KG1 (cell line): ENCODE measurements at places on chromosomes 6 and 20.
A peak's percentile ranks its signal among the peaks of the same experiment; 100 is the strongest.

DNA sequence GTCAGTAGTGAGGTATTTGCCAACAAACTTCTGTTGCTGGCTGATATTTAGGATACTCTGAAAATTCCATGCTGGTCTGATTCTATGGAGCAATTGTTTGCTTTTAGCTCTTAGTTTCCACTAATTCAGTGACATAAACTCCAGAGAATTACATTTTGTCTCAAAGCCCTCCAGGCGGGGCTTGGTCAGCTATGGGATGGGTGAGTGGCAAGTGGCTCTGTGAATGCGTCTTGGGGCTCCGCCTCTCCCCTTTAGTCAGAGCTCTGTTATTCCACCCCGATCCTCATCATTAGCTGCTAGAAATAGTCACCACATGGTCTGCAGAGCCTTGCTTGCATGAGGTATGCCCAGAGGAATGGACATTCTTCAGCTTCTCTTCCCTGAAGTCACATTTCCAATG, 540.6 kb downstream of the QKI start:
- no peak for DNase-seq

GRCh38 chr6:27837625-27838057, 74.6 kb downstream of the OR2B2 start:
- no peak for DNase-seq

- no peak for DNase-seq
Measured at GRCh38 chr20:884983-885952, 30.9 kb downstream of the ANGPT4 start.

DNA sequence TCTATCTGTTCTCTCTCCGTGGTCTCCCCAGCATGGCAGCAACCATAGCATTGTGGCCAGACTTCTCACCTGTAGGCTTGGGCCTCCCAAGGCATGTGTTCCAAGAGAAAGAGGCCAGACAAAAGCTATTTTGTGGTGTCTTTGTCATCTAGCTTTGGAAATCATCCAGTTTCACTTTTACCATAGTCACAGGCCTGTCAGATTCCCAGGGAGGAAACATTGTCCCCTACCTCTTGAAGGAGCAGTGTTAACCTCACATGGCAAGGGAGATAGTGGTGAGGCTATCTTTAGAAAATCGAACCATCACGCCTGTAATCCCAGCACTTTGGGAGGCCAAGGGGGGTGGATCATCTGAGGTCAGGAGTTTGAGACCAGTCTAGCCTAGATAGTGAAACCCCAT, 42.3 kb upstream of the RALGAPA2 start:
- no peak for DNase-seq

DNA sequence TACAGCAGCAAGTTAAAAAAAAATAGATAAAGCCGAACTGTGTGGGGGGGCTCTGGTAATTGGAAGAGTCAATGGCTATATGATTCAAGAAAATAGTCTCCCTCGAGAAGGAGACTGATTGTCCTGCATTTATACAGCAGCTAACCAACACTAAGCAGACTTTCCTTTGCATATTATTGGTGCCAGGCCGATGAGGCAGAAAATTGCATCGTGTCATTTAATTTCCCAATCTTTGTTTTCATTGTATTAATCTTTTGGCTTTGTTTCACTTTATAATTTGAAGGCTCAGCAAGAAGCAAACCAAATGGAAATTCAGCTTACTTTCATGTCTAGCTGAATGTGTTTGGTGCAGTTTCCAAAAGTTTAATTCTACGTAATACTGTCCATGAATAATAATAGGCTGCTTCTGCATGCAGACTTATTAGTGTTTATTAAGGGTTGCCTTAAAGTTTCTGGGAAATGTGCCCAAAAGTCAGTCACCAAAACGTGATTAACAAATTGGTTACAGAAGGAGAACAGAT, 258.5 kb downstream of the HACE1 start:
- DNase-seq = no peak

GRCh38 chr6:150543178-150543577, 56.5 kb upstream of the PLEKHG1 start:
- DNase-seq = no peak

GRCh38 chr6:101445527-101445926, 52.0 kb downstream of the GRIK2 start:
- DNase-seq = no peak

- peak; percentile 27 for DNase-seq
Measured at GRCh38 chr6:130293800-130294199, 71.0 kb upstream of the SAMD3 start.

DNA sequence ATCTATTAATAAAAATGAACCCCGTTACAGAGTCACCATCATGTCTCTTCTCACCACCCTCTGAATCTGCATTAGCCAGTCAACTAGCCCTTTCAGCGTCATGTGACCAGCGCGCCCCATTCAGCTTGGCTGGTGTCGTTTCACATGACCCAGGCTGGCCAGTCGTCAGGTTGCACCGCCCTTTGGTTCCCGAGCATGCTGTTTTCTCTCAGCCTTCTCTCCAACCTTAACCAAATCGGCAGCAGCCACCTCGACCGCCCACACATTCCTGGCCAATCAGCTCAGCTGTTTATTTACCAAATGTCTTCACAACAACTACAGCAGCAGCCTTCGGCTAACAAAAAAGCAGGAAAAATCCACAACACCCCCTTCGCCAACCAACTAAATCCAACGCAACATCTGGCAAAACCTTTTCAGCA, 5.6 kb downstream of the SRSF3 start:
- DNase-seq = no peak

- DNase-seq = no peak
Measured at GRCh38 chr20:62014889-62015537, 50.7 kb downstream of the TAF4 start.

- DNase-seq = peak; percentile 85
Measured at GRCh38 chr6:27814665-27815424, 97.4 kb downstream of the OR2B2 start.

GRCh38 chr6:90204327-90205056, 92.2 kb downstream of the BACH2 start:
- no peak for DNase-seq

DNA sequence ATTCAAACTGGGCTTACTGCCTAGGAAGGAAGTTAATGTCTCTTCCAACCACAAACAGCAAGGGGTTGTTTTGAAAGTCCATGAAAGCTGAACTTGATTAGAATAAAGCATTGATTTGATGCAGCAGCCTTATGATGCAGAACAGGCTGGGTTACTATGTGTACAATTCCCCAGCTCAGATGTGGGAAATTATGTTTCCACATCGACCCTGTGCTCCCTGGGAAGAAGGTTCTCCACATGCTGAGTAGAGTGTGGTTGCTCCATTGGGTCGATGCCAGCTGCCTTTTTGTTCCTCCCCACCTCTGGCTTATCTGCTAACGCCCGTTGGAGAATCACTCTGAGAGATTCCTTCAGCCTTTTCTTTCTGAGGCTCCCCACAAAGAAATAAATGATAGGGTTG, 1.2 kb downstream of the MAS1L start:
- DNase-seq = no peak

DNA sequence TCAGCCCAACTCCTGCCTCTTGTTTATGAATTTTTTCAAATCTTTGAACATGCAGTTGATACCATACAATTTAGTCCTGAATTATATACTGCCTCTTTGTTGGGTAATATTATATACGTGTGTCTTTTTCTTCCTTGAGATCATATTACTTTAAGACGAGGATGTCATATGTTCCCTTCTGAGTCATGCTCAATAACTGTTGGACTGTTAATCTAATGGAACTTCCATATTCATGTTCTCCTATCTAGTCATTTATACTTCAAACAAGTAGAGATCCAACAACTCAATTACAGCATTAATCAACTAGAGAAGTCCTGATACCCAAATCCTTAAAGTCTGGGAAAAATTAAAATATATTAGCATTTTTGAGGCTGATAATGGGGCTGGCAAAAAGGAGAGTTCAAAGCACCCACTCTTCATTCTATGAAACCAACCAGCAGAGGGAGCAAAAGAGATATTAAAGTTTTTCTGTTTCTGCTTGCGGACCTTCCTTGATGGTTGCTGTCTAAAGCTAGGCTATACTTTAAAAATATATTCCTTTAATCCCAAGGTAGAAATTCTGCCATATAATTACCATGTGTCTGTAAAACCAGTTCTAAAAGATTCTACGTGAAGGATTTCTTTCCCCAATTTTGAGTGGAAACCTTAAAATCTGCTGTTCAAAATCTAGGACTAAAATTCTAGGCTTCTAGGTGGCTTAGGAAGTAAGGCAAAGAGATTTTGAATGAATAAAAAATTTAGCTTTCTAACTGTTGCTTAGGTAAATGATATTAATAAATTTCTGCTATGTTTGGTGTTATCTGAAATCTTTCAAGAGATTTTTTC, 498.9 kb downstream of the BCKDHB start:
- peak; percentile 2 for DNase-seq

DNA sequence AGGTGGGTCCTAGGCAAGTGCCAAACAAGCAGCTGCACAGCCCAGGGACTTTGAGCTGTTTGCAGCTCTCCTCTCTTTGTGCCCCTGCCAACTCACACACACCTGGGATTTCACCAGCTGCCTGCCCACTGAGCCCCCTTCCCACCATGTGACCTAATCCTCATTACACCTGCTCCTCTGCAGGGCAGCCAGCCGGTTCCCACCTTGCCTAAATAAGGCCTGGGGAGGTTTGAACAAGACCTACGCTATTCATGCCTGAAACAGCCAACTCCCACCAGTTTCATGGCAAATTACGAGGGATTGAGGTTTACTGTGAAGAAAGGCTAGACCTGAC, 92.6 kb upstream of the SOX4 start:
- DNase-seq = no peak

- no peak for DNase-seq
Measured at GRCh38 chr6:144993870-144994269, 708.7 kb downstream of the UTRN start.

- DNase-seq = no peak
Measured at GRCh38 chr20:52438326-52438963, 246.9 kb upstream of the ZFP64 start.

GRCh38 chr6:164122109-164122508, 707.6 kb downstream of the QKI start:
- no peak for DNase-seq

GRCh38 chr6:168962886-168963285, 290.8 kb downstream of the THBS2 start:
- DNase-seq = no peak

DNA sequence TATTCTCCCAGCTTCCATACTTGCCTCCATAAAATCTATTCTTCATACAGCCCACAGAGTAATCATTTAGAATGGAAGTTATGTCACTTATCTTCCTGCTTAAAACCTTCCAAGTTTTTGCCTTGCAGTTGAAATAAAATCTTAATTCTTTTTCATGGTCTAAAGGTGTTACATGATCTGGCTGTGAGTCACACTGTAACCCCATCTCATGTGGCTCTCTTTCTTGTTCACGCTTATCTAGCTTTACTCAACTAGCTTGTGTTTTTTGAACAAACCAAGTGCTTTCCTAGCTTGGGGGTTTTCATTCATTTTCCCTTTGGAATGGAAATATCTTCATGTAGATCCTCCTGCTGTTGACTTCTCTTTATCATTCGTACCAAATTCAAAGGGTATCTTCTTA, 23.6 kb upstream of the THEMIS start:
- no peak for DNase-seq

- DNase-seq = peak; percentile 32
Measured at GRCh38 chr6:16704401-16705045, 56.7 kb downstream of the ATXN1 start.

- DNase-seq = peak; percentile 47
Measured at GRCh38 chr20:20786428-20786827, 74.0 kb upstream of the RALGAPA2 start.

DNA sequence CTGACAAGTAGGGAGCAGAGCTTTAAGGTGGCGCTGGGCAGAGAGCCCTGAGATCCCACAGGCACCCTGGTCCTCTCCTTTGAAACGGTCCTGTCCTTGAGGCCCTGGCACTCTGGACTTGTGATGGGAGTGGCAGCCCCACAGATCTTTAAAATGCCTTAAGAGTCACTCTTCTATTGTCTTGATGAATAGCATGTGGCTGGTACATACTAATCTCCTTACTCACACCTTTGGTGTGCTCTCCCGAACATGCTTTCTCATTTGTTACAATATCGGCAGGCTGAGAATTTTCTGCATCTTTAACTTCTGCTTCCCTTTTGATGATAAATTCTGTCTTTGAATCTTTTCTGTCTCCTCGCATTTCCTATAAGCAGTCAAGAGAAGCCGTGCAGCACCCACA, 333.8 kb downstream of the TFAP2A start:
- no peak for DNase-seq

- no peak for DNase-seq
Measured at GRCh38 chr6:36752187-36752885, 54.7 kb downstream of the RAB44 start.

DNA sequence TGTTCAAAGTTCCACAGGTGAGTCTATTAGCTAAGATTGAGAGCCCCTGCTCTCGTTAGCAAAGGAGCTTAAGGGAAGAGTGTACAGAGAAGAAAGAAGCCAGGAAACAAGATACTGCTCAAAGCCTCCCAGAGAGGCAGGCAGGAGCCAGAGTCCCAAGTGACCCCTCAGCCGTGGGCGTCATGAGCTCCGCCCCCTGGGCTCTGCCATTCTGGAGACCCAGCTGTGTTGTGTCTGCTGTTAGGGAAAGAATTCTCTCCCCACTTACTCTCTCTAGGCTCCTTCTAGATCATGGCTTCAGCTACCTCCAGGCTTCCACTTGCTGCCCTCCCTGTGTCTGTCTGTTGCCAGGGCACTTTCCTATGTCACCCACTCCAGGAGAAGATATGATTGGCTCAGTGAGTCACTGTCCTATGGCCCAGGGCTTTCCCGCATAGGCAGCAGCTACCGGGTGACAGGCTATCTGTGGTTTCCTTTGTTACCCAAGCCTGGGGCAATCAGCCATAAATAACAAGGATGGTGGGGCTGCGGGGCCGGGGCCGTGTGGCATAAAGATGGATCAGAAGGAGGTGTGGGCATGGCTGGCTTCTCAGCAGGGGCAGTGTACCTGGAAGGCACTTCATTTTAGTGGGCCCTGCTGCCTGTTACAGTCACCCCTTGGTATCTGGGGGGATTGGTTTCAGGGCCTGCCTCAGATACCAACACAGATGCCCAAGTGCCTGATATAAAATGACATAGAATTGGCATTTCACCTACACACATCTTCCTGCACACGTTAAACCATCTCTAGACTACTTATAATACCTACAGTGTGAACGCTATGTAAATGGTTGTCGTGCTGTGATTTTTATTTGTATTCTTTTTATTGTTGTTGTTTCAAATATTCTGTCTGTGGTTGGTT, 118.9 kb downstream of the ARMC2 start:
- DNase-seq = peak; percentile 55

- DNase-seq = no peak
Measured at GRCh38 chr6:32076321-32076809, 32.8 kb downstream of the TNXB start.
